WTC11 (cell line): ENCODE measurements at places on chromosomes 1 and 21. TPM values are rescaled to one million over a fixed set of nuclear protein-coding genes. Genes with fewer than 3 reads are reported as not detected.

DNA sequence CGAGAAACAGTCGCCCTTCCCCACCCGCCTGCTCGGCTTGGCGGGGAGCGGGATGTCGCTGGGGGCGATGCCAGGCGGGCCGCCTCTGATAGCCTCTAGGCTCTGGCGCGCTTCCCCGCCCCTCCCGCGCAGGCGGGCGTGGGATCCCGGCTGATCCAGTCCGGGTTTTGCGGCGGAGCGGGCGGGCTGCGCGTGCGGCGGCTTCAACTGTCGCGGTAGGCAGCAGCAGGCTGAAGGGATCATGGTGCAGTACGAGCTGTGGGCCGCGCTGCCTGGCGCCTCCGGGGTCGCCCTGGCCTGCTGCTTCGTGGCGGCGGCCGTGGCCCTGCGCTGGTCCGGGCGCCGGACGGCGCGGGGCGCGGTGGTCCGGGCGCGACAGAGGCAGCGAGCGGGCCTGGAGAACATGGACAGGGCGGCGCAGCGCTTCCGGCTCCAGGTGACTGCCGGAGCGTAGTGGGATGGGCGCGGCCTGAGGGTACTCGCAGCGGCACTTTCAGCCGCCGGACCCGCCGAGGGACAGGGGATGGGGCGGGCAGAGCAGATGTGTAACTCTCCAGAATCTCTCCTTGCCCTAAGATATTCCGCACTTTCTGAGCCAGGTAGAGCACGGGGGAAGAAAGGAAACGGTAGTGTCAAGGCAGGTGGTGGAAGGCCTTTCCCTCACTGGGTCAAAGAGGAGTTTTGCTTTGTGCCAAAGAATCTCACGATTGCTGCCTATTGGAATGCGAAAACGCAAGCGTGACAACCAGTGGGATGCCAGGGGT, at the start of gene FAAH:
FAAH (plus strand) TSS at position 210 of the 764 bp plus-strand sequence; CDS start at position 242, 32 bp downstream.
- peaks cover 21% of the 10 kb centered on the region for H3K4me1 ChIP-seq
- peak; percentile 83 for DNase-seq
- no peak within 1 kb of the TSS; the same call in 1 of the 2 replicates for H3K27ac ChIP-seq
- peaks cover 16% of the 10 kb centered on the region for H3K36me3 ChIP-seq

DNA sequence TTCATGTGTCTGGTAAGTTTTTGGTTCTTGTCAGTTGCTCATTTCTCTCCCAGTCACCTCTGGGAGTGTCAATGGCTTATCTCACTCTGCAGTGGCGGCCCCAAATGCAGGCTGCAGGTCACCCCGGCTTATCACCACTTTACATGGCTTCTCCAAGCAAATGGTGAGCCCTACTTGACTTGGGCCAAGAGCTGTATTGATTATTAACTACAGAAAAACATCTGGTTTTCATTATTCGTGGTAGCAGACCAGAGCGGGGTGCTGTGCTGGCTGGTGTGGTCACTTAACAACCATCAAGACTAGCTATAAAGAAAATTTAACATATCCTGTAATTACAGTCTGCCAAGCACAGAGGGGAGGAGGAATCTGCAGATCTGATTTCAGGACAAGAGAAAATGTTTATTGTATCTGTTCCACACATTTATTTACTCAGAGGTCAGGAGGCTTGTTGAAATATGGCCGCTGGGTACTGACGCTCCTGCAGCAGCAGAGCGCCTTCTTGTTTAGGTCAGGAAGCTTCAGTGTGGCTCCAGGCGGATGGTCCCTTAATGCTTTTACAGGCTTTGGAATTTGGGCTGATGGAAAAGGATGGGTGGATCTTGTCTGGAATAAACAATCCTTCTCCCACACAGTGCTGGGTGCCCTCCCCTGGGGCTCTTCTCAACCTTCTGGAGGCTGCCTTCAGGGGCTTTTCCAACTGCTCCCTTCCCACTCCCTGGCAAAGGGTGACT, 87.8 kb downstream of the HLX start:
- no peak overlapping the region for H3K27ac ChIP-seq
- H3K4me1 ChIP-seq: no peaks in the 10 kb centered on the region
- no peaks in the 10 kb centered on the region for H3K36me3 ChIP-seq
- no peaks in the 10 kb centered on the region; the same call in 1 of the 2 replicates for H3K27me3 ChIP-seq
- DNase-seq: no peak

DNA sequence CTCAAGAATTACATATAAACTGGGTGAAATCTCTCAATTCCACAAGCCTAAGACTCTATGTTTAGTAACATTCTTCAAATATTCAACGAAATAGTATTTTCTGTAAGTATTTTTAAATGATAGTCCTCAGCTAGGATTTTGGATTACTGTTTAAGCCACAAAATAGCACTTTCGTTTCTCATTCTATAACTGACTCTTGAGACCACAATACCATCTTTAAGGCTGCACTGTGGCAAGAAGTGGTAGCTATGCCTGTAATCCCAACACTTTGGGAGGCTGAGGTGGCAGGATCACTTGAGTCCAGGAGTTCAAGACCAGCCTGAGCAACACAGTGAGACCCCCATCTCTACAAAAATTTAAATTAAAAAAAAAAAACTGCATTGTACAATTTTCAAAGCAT, 126.7 kb downstream of the CDC42BPA start:
- peaks cover 9% of the 10 kb centered on the region; the same call in 1 of the 2 replicates for H3K36me3 ChIP-seq
- DNase-seq: no peak
- H3K4me3 ChIP-seq: no peak overlapping the region
- H3K27ac ChIP-seq: no peak overlapping the region

GRCh38 chr1:26861286-26861701, 1.7 kb upstream of the SFN start:
- H3K27me3 ChIP-seq: peaks cover 16% of the 10 kb centered on the region
- H3K27ac ChIP-seq: peak overlapping the region; percentile 65; the same call in 1 of the 2 replicates
- no peak for DNase-seq
- H3K4me3 ChIP-seq: no peak overlapping the region
- no peaks in the 10 kb centered on the region for H3K36me3 ChIP-seq
- H3K4me1 ChIP-seq: peaks cover 41% of the 10 kb centered on the region

Gene HCN3
- total RNA-seq: 5.9 to 7.3 TPM (median 6.3 TPM) in 3 replicates
